ENCODE measurements at places on chromosomes 1 and 21. TPM values are rescaled to one million over a fixed set of nuclear protein-coding genes. Genes with fewer than 3 reads are reported as not detected.

Gene PIK3R3
- polyA plus RNA-seq: 4.9 TPM

Gene CRP
- polyA plus RNA-seq: not detected

DNA sequence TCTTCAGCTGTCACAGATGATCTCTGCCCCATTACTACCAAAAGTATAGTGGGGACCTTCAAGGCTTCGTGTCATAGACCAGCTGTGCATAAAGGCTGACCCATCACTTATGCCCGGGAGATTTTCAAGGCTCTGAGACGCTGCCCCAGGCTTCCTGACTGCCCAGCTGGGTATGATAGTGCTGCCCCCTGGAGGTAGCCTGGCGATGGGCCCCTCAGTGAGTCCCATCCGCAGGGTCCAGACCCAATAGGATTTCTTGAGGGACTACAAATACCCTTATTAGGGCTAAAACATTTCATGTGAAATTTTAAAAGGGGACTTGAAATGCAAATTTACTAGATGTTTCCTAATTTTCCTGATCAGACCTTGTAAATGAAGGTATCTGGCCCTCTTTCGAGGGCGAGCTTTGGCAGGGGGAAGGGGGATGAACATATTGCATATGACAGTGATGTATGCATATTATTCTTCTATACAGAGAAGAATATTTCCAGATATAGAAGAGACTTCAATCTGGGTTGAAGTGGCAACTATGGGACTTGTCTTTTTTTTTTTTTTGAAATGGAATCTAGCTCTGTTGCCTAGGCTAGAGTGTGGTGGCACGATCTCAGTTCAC lies 11.7 kb upstream of the FCMR start:
- DNase-seq: peak; percentile 62

DNA sequence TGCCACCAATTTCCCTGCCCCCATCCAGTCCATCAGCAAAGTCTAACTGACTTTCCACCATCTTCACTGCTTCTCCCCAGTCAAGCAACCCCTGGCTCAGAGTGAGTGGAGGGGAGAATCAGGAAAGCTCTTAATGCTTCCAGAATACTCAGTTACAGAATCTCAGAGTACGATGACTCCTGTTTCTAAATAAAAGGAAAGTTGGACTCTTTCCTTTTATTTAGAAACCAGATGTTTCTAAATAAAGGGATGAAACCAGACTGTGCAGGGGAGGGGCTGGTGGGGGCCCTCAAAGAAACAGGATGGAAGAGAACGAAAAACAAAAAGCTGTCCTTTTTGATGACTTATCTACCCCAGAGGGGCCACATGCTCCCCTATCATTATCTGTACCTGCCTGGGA lies 85.2 kb upstream of the PPM1J start:
- DNase-seq: no peak
